ENCODE measurements at places on chromosomes 1 and 21.

- no peak for DNase-seq
Observed at GRCh38 chr1:164780863-164781262, 221.9 kb downstream of the PBX1 start.

- no peak for DNase-seq
Observed at GRCh38 chr1:208531003-208531750, 287.0 kb upstream of the PLXNA2 start.

- DNase-seq, result no peak
Observed at GRCh38 chr21:33993286-33994231, 78.0 kb upstream of the ATP5PO start.

DNA sequence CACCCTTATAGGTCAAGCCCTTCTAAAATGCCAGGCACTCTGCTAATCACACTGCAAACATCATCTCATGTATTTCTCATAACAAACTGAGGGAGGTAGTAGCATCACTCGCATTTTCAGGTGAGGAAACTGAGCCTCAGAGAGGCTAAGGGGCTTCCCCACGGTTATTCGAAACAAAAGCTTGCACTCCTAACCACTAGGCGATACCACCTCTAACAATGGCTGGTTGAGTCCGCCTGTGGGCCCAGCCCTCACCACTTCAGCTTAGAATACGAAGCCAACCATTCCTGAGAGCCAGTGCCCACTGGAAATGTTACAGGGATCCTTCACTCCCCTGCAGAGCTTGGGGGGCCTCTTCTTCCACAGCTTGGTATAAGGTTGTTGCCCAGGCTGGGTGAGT lies 65.3 kb upstream of the TENT5C start:
- DNase-seq, result no peak

DNA sequence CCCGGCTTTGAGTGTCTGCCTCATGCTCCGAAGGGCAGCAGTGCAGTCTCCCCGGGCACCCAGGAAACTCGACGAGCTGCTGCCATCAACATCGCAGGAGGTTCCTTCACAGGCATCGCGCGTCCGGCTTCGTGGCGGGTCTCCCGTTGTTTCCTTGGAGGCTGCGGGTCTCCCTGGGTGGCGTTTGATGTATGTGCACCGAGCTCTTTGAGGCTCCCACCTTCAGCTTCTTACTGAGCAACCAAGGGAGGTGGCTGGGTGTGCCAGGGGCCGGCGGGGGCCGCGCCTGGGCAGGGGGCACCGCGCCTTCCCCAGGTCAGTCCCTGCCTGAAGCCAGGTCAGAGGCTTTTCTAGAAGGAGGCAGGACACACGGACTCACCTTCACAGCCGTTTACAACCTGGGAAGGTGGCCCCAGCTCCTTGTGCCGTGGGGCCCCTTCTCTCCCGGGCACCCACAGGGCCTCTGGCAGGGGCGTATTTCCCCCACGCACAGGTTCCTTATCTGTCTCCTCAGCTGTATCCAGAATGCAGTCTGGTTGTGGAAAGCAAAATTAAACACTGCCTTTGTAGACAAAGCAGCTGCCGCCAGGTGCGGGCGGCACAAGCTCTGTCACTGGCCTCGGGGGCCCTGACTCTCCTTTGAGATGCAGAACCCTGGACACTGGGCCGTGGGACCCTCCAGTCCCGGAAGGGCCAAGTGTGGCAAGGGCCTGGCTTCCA lies 21.7 kb upstream of the PEX10 start:
- no peak for DNase-seq

GRCh38 chr1:176531036-176531435 lies 68.1 kb downstream of the PAPPA2 start:
- DNase-seq, result no peak

DNA sequence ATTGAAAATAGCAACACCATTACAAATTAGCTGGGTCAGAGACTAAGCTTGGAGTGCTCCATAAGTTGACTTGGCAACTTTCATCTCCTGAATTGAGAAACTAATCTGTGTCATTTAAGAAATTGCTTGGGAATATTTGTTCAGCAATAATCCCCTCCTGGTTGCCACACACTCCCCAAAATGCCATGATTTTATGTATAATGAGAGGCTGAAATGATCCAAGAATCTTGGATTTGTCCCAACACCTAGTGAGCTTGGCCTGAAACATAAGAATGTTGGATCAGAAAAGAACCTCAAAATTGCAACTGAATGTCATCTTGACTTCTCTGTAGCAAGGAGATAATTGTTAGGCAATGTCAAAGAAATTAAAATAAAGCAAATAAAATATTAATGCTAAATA lies 805.9 kb upstream of the ADAMTS5 start:
- no peak for DNase-seq

All from cortex of kidney (tissue), 1 donor.